ENCODE measurements at places on chromosomes 2 and 18. TPM values are rescaled to one million over a fixed set of nuclear protein-coding genes. Genes with fewer than 3 reads are reported as not detected.
A peak's percentile ranks its signal among the peaks of the same experiment; 100 is the strongest.

The CYP27C1 gene
- 5.7 TPM for total RNA-seq

The SERPINB4 gene
- not detected for total RNA-seq

The LONRF2 gene
- 12.9 TPM for total RNA-seq

The ZNF385B gene
- total RNA-seq = 0.28 TPM

DNA sequence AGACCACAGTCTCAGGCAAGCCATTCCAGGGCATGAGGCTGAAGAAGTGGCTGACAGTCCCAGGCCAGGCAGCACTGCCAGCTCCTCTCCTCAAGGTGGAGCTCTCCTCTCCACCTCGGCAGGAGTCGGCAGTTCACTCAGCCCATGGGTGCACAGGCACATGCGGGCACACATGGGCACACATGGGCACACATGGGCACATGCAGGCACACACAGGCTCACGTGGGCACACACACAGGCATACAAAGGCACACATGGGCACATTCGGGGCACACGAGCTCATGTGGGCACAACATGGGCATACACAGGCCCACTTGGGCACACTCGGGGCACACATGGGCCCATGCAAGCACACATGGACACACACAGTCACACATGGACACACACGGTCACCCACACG, 65.3 kb upstream of the TAF1B start:
- H3K4me1 ChIP-seq = no peaks in the 10 kb centered on the region
- H3K27me3 ChIP-seq = no peaks in the 10 kb centered on the region
- no peaks in the 10 kb centered on the region for H3K36me3 ChIP-seq
- H3K4me3 ChIP-seq = no peak overlapping the region

GRCh38 chr2:69634196-69634821, 9.2 kb downstream of the AAK1 start:
- H3K4me1 ChIP-seq = peaks cover 12% of the 10 kb centered on the region
- H3K27ac ChIP-seq = no peak overlapping the region
- H3K36me3 ChIP-seq = 0 out of 2 replicates have a peak, but pooled peaks cover 5% of the 10 kb centered on the region
- H3K27me3 ChIP-seq = no peaks in the 10 kb centered on the region
- DNase-seq = no peak
- H3K4me3 ChIP-seq = no peak overlapping the region

GRCh38 chr18:14965553-14965952, 217.6 kb downstream of the ANKRD30B start:
- H3K36me3 ChIP-seq = no peaks in the 10 kb centered on the region
- no peaks in the 10 kb centered on the region for H3K4me1 ChIP-seq
- no peak overlapping the region for H3K4me3 ChIP-seq
- no peak for DNase-seq
- H3K27me3 ChIP-seq = no peaks in the 10 kb centered on the region

DNA sequence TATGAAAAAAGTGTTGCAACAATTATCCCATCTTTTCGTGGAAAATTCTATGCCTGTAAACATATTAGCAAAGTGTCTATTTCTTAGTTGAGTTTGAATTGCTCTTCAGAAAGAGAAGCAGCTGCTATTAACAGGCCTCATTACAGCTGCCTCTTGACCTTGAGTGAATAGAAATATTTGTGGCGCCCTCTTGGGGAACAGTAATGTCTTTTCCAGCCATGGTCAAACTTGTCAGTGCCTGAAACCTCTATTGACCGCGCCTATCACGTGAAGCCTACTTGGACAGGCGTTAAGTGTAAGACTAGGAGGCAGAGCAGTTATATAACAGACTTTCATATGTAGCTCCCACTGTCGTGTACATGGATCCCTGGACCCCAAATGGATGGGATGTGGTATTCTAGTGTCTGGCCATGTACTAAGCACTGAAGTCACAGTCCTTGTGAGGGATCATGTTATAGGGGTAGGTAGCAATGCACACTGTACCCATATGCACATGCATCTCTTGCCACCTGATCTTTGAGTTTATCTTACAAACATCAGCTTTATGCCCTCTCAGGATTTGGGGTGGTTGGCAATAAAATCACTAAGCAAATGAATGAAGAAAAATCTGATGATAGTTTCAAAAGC, 245.0 kb downstream of the PTGR3 start:
- DNase-seq = peak; percentile 73
- H3K36me3 ChIP-seq = no peaks in the 10 kb centered on the region
- H3K4me3 ChIP-seq = no peak overlapping the region
- no peaks in the 10 kb centered on the region for H3K27me3 ChIP-seq
- no peaks in the 10 kb centered on the region for H3K4me1 ChIP-seq
- no peak overlapping the region for H3K27ac ChIP-seq

GRCh38 chr2:159199761-159200465, 86.6 kb downstream of the WDSUB1 start:
- H3K27ac ChIP-seq = no peak overlapping the region
- H3K36me3 ChIP-seq = peaks cover 14% of the 10 kb centered on the region
- H3K4me3 ChIP-seq = no peak overlapping the region
- no peaks in the 10 kb centered on the region for H3K27me3 ChIP-seq

DNA sequence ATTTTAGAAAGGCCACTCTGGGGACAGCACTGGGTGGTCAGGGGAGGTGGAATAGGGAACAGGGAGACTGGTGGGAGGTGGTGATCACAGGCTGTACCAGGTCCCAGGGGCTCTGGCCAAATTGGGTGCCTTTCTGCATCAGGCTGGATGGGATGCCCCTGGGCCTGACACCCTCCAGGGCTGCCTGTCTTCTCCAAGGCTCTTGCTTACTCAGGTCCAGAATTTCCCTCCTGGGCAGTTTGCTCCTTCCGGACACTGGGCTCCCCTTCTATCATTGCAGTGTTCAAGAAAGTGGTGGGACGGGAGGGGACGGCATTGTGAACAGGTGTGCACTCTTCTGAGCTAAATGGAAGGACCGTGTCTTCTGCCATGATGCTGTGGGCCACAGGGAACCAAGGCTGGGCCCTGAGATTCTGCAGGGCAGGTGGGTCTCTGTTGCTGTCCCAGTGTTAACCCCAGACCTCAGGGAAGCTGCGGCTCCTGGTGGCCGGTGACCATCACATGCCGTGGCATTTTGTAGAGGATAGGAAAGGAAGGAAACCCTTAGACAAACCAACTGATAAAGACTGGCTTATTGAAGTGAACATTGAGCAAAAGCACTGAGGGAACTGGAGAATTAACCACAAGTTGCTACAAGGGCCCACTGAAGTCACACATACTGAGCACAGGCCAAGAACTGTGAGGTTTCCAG, 93.7 kb upstream of the HS6ST1 start:
- H3K36me3 ChIP-seq = no peaks in the 10 kb centered on the region
- H3K27me3 ChIP-seq = no peaks in the 10 kb centered on the region
- H3K4me1 ChIP-seq = no peaks in the 10 kb centered on the region
- H3K27ac ChIP-seq = no peak overlapping the region

DNA sequence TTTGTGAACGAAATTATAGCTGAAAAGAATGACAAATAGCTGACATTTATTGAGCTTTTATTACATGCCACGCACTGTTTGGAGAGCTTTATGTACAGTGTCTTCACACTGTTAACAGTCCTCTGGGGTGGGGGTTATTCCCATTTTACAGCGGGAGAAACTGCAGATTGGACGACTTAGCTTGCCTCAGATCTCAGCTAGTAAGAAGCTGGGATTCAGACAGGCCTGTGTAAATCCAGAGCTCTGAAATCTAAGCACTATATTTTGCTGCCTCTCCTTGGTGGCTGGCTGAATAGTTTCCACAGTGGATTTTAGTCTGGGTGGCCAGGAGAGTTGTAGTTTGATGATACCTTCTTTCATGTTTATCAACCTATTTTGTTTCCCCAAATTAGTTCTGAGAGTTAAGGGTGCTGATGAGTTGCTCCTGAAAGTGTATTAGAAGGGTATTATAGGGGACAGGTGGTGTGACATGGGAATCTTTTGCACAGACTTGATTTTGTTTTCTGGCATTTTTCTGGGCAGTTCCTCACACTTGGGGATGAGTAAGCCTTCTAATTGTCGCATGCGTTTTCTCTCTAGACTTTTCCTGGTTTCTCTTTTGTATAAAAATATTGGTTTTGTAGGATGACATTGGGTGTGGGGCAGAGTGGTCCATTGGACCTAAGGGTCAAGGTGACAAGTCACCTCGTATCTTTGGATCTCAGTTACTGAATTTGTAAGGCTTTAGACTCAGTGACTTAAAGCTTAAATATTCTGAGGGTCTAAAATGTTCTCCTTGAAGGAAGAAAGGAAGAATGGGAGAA, 1.5 kb downstream of the ACSL3 start:
- H3K27ac ChIP-seq = peak overlapping the region; percentile 85
- no peak for DNase-seq
- no peaks in the 10 kb centered on the region for H3K36me3 ChIP-seq
- peak overlapping the region; percentile 91 for H3K4me3 ChIP-seq
- peaks cover 50% of the 10 kb centered on the region for H3K4me1 ChIP-seq

DNA sequence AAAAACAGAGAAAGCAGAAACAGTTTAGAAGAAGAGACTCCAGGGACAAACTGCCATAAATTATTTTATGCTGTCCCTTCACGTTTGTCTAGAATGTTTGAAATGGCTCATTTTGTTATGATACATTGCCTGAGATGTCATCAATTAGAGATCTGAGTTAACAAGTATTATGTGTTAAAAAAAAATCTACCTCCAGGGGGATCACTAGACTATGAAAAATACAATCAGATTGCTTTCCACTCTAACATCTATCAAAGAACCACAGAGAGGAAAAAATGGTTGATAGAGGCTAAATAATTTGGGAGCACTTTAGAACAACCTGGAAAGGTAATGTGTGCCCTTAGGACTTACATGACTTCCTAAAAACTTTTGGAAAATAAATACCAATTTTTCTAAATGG, 103.8 kb upstream of the CCDC150 start:
- no peak for DNase-seq
- H3K36me3 ChIP-seq = no peaks in the 10 kb centered on the region
- no peaks in the 10 kb centered on the region for H3K27me3 ChIP-seq

GRCh38 chr2:234502919-234503285, 6.0 kb upstream of the ARL4C start:
- peak overlapping the region; percentile 74 for H3K27ac ChIP-seq
- H3K36me3 ChIP-seq = no peaks in the 10 kb centered on the region
- H3K4me3 ChIP-seq = no peak overlapping the region
- H3K4me1 ChIP-seq = peaks cover 34% of the 10 kb centered on the region
- H3K27me3 ChIP-seq = no peaks in the 10 kb centered on the region

- no peaks in the 10 kb centered on the region for H3K36me3 ChIP-seq
- H3K27ac ChIP-seq = no peak overlapping the region
- no peaks in the 10 kb centered on the region for H3K4me1 ChIP-seq
- H3K27me3 ChIP-seq = no peaks in the 10 kb centered on the region
Measured at GRCh38 chr2:53843595-53843994, 16.2 kb downstream of the GPR75 start.

- no peak overlapping the region for H3K27ac ChIP-seq
- no peaks in the 10 kb centered on the region for H3K36me3 ChIP-seq
- DNase-seq = no peak
Measured at GRCh38 chr2:29053223-29053622, 21.1 kb downstream of the PCARE start.

DNA sequence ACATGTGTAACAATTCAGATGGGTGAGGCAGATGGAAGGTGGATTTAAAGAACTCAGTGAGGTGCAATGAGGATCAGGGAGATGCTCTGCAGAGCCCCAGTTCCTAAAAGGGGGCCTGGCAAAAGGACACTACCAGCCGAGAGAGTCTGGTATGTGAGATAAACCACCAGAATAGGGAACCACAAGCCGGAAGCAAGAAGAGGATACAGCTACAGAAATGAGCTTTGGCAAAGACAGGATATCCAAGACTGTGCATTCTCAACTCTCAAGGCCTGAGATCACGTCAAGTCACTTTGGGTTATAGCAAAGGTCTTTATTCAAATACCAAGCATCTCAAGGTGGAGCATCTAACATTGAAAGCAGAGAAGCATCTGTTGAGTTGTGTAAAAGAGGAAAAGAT, 293.5 kb downstream of the ARHGAP15 start:
- H3K4me3 ChIP-seq = no peak overlapping the region
- DNase-seq = no peak
- no peaks in the 10 kb centered on the region for H3K36me3 ChIP-seq
- no peaks in the 10 kb centered on the region for H3K27me3 ChIP-seq
- no peaks in the 10 kb centered on the region for H3K4me1 ChIP-seq

DNA sequence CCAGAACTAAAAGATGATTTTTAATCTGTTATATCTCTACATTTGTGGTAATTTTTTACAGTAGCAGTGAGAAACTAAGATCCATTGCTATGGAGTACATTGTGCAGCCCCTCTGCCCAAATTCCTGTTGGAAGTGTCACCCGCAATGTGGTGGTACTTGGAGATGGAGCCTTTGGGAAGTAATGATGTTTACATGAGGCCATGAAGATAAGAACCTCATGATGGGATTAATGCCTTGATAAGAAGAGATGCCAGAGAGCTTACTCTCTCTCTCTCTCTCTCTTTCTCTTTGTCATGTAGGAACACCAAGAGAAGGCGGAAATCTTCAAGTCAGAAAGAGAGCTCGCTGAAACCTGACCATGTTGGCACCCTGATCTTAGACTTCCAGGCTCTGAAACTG, 535.4 kb downstream of the PID1 start:
- no peak overlapping the region for H3K4me3 ChIP-seq
- H3K27ac ChIP-seq = no peak overlapping the region
- DNase-seq = no peak
- H3K4me1 ChIP-seq = no peaks in the 10 kb centered on the region
- no peaks in the 10 kb centered on the region for H3K36me3 ChIP-seq
- no peaks in the 10 kb centered on the region for H3K27me3 ChIP-seq

- H3K4me3 ChIP-seq = no peak overlapping the region
- no peaks in the 10 kb centered on the region for H3K36me3 ChIP-seq
- no peaks in the 10 kb centered on the region for H3K4me1 ChIP-seq
- H3K27ac ChIP-seq = no peak overlapping the region
- no peaks in the 10 kb centered on the region for H3K27me3 ChIP-seq
Measured at GRCh38 chr2:174545240-174545639, 52.4 kb downstream of the WIPF1 start.

DNA sequence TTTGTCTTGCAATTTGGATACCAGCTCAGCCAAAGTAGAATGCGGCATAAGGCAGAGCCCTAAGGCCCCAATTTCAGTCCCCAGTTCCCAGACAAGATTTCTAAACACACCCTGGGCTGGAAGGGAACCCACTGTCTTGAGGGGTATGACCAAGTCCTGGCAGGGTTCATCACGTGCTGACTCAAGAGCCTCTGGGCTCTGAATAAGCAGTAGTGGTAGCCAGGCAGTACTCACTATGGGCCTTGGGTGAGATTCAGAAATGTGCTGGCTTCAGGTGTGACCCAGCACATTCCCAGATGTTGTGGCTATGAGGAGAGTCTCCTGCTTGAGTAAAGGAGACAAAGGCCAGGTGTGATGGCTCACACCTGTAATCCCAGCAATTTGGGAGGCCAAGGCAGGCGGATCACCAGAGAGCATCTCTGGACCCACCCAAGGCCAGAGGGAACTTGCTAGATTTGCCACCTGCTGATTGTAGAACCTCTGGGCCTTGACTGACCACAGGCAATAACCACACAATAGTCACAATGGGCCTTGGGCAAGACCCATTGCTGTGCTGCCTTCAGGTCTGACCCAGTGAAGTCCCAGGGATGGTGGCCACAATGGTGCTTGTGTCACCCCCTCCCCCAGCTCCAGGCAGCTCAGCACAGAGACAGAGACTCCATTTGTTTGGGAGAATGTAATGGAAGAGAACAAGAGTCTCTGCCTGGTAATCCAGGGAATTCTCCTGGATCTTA, 74.9 kb downstream of the ATL2 start:
- no peaks in the 10 kb centered on the region for H3K4me1 ChIP-seq
- DNase-seq = no peak
- no peak overlapping the region for H3K27ac ChIP-seq
- H3K4me3 ChIP-seq = no peak overlapping the region

GRCh38 chr18:568731-569130, 11.4 kb upstream of the CETN1 start:
- H3K4me3 ChIP-seq = no peak overlapping the region
- no peak overlapping the region for H3K27ac ChIP-seq
- H3K36me3 ChIP-seq = no peaks in the 10 kb centered on the region
- H3K4me1 ChIP-seq = no peaks in the 10 kb centered on the region

GRCh38 chr2:3631161-3631850, 26.7 kb upstream of the ALLC start:
- no peaks in the 10 kb centered on the region for H3K36me3 ChIP-seq
- no peak overlapping the region for H3K4me3 ChIP-seq
- H3K4me1 ChIP-seq = no peaks in the 10 kb centered on the region

All from Panc1 (cell line).